ENCODE measurements at places on chromosomes 6 and 20. TPM values are rescaled to one million over a fixed set of nuclear protein-coding genes. Genes with fewer than 3 reads are reported as not detected.

AIF1 gene
- 32.6 TPM for total RNA-seq

HTR1B gene
- total RNA-seq = 6.6 TPM

GRCh38 chr6:37244430-37245310, 12.9 kb upstream of the TBC1D22B start:
- DNase-seq = peak; percentile 81

- no peak for DNase-seq
Measured at GRCh38 chr20:45323731-45324130, 15.6 kb upstream of the MATN4 start.

GRCh38 chr6:12051861-12052368, 39.8 kb downstream of the HIVEP1 start:
- no peak for DNase-seq

DNA sequence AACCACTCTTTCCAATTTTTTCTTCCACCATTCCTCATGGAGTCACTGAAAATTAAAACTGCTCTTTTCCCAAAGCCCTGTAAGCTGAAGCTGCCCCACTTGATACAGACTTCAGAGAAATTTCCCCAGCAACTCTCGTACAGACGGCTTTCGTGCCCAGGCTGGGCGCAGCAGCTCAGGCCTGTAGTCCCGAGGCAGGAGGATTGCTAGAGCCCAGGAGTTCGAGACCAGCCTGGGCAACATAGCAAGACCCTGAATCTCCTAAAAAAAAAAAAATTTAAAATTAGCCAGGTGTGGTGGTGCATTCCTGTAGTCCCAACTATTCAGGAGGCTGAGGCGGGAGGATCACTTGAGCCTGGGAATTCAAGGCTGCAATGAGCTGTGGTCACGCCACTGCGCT, 6.6 kb downstream of the PPDPF start:
- DNase-seq = no peak

- DNase-seq = no peak
Measured at GRCh38 chr6:51129043-51129442, 310.4 kb downstream of the TFAP2B start.

DNA sequence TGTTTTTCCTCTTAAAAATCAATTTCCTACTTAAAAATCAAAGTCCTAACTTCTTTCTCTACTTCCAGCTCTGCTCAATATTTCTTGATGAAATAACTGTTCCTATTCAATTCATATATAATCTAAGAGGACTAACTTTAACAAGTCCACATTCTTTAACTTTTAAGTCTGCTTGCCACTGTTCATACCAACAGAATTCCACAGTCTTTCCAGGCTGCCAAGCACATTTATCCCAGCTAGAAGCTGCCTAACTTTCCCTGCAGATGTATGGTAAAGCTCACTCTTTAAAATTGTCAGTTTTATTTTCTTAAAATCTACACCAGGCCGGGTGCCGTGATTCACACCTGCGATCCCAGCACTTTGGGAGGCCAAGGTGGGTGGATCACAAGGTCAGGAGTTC, 11.5 kb downstream of the CALHM6 start:
- DNase-seq = no peak

- DNase-seq = no peak
Measured at GRCh38 chr6:25089442-25089841, 153.7 kb upstream of the RIPOR2 start.

GRCh38 chr6:39686976-39687375, 38.2 kb downstream of the KIF6 start:
- no peak for DNase-seq

DNA sequence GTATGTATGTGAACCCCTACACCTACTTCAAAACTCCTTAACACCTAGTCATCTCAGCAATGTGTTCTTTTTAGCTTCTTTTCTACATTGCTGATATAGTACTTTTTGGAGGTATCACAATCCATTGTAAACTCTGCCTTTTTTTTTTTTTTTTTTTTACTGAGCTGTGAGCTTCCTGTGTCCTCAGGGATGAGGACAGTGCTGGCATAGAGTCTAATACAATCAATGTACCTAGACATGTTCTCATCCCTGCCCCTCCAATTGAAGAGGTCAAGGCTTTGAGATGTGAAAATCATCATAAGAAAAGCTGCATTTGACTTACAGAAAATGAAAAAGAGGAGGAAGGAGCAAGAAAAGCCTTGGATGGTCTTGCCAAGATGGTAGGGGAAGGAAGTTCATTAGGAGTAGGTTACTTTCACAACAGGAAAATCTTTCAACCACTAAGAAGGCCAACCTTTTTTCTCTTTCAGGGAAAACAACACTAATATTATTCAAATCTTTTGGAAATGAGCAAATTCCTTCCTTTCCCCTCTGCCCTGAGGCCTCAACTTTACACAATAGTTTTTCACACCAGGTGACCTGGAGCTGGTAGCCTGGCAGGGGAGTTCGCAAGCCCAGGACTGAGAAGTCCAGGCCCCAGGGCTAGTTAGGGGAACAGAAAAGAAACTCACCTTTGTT, 2.8 kb upstream of the JARID2 start:
- DNase-seq = no peak

- DNase-seq = no peak
Measured at GRCh38 chr6:90222724-90223198, 73.9 kb downstream of the BACH2 start.
